ENCODE measurements at places on chromosomes 3 and 15. TPM values are rescaled to one million over a fixed set of nuclear protein-coding genes. Genes with fewer than 3 reads are reported as not detected.

DNA sequence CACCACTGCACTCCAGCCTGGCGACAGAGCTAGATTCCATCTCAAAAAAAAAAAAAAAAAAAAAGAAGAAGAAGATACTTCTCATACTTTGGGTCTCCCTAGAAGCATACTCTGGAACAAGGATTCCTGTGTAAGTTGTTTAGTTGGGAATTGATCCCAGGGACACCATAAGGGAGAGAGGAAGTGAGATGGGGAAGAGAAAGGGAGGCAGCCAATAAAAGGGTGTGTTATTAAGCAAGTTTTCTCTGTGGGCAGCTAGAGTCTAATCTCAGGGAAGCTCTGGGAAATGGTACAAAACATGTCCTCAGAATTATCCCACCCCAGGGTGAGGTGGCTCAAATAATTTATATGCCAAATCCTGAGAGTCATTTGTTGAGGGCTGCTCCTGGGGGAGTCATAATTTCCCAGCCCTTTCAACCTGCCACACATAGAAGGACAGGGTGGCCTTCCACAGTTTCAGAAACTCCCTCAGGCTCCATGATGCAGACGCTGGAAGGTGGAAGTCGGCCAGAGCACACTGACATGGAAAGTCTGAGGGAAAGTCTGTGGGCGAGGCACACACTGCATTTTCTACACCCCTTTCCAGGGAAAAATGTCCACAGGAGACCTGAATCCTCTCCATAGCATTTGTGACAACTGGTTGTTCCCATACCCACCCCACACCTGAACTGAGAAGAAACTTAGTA is 86.4 kb upstream of the SLC4A7 start:
- no peak for DNase-seq

DNA sequence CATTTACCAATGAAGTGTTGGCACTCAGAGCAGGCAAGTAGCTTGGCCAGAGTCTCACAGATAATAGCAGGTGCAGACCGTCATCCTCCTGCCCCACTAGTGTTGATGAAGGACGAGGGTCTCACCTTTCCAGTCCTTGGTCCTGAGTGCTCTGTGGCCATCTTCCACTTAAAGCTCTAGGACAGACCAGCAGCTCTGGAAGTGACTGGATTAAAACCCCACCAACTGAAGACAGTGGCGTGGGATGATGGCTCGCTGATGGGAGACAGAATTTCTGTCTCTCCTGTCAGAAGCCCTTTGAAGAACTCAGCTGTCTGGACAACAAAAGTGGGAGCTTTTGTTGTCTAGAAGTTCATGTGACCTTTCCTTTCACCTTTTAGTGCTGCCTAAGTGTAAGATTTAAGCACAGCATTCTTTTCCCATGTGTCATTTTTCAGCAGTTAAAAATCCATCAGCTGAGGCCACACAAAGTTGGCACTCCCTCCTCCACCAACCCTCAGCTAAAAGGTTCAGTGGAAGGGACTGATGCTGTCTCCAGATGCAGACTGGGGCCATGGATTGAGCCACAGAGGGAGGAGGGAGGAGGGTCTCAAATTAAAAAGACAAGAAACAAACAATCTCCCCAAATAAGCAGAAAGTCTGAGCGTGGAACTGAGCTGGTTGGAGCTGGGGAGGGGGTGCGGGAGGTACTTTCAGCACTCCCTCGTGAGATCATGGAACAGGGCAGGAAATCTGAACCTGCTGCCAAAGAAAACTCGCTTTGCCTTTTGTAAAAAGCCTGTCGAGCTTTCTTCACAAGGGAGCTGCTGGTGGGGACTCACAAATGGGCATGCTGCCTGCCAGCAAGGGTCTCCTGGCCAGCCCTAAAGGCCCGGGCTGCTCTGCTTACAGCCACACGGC is 148.5 kb upstream of the CTDSPL start:
- no peak for DNase-seq

- DNase-seq, result peak; percentile 57
These were observed 271.5 kb upstream of the DCBLD2 start for GRCh38 chr3:99172736-99173657.

DNA sequence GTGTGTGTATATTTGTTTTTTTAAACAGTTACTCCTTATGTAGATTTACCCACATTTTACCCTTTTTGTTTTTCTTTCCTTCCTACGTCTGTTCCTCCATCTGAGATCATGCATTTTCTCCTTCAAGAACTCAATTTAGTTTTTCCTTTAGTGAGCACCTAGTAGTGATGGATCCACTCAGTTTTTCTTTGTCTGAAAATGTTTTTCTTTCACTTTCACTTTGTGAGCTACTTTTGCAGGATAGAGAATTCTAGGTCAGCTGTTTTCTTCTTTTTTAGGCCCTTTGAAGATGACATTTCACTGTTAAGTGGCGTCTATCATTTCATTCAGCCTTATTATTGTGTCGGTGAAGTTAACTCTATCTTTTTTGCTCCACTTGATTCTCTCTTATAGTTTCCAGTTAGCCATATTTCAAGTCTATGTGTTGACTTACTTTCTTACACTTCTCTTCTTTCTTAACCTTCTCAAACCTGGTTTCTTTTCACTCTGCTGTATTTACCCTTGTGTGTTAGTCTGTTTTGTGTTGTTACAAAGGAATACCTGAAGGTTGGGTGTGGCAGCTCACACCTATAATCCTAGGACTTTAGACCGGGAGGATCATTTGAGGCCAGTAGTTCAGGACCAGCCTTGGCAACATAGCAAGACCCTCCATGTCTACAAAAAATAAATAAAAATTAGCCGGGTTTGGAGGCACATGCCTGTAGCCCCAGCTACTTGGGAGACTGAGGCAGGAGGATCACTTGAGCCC is 55.8 kb downstream of the PRKCI start:
- no peak for DNase-seq

- DNase-seq, result no peak
These were observed 335.6 kb downstream of the TUSC7 start for GRCh38 chr3:117045143-117045542.

GRCh38 chr3:13615019-13615528 is 66.1 kb downstream of the FBLN2 start:
- DNase-seq, result no peak

MRPL46 gene
- 19.2 TPM for total RNA-seq

SEMA7A gene
- total RNA-seq, result 4.6 TPM

C2CD4A gene
- not detected for total RNA-seq

TRIM42 gene
- not detected for total RNA-seq
